ENCODE measurements at places on chromosomes 1 and 21.

GRCh38 chr1:77057994-77058585, 161.1 kb downstream of the PIGK start:
- DNase-seq: no peak

GRCh38 chr21:36929622-36930021, 36.8 kb downstream of the HLCS start:
- no peak for DNase-seq

GRCh38 chr1:230509281-230509977, 83.3 kb upstream of the PGBD5 start:
- no peak for DNase-seq

DNA sequence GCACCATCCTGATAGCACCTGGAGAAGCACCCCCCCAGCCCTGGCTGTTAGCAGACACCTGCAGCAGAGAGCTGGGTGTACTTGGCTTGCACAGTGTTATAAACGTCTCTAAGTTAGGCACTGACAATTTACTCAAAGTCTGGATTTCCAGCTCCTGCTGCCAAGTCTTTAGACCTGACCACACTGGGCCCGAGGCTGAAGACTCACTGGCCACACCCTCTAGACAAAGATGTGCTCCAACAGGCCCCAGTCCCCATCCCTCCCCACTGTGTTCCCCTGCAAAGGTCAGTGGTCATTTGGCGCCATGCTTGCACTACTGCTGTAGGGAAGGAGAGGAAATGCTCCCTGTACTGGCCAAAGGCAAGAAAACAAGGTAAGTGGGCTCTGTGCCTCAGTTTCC, 31.1 kb downstream of the PADI6 start:
- DNase-seq: no peak

- no peak for DNase-seq
Observed at GRCh38 chr1:59180735-59181134, 116.2 kb upstream of the FGGY start.

- DNase-seq: no peak
Observed at GRCh38 chr21:33360281-33360680, 35.5 kb downstream of the IFNAR1 start.

DNA sequence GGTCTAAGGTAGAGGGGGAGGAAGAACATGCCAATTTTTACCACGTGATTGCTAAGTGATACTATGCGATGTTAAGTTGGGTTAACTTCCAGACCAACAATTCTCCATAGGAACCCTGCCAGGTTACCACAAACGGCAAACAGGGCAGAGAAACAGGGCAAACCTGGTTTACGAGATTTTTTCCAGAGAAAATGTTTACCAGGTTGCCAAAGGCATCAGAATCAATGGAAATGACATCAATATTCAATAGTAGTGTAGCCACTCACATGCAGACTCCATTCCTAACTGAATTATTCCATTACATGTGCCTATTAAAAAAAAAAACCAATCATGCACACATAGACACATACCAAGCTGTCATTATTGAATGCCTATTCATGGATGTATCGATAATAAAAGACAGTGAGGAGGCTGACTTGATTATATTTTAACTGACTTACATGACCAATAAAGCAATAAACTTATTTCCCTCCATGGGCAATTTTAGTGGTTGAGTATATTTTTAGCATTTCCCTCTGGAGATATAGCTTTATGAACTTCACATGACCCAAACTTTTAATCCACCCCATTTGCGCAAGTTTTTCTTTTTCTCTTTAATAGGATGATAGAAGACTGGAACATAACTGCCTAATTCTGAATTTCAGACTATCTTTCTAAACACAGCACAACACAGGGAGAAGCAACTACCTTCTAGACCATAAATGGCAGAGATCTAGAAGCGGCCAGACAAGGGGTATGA, 40.5 kb upstream of the KCNE1 start:
- DNase-seq: no peak

DNA sequence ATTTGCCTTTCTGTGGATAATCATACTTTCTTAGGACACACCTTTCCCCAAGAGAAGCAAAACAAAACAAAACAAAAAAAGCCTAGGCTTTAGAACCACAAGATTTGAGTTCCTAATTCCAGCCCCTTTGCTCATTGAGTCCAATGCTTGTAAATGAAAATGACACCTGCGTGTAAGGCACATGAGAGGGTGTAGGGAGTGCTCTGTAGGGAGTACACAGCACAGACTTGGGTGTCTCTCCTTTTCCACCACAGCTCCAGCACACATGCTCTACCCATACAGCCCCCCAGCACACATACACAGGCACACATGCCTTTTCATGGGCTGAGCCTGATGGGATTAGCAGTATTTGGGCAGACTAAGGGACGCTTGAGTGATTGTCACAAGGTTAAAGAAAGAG, 9.2 kb upstream of the NGF start:
- DNase-seq: no peak

DNA sequence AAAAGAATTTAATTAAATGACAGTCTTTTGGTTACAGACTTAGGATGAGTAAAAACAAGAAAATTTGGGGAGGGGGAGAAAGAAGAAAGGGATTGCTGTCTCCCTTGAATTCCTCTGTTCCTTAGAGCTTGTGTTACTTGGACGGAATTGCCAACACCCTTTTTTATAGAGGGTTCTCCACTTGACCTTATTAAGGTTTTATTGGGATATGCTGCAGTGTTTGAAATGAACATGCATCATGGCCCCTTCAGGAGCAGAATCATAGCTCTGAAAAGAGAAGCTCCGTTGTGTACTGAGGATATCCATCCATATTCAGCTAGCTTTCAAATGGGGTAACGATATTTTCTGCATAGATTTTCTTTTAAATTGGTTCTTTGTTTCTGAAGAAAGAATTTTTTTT, 48.2 kb upstream of the DNASE2B start:
- no peak for DNase-seq

- no peak for DNase-seq
Observed at GRCh38 chr1:161164901-161165610, 1.2 kb upstream of the PPOX start.

GRCh38 chr21:32248571-32249461, 30.0 kb downstream of the MIS18A start:
- DNase-seq: no peak

- DNase-seq: no peak
Observed at GRCh38 chr1:243508303-243508713, 252.5 kb downstream of the SDCCAG8 start.

GRCh38 chr1:110619412-110620249, 13.5 kb upstream of the KCNA2 start:
- DNase-seq: no peak

DNA sequence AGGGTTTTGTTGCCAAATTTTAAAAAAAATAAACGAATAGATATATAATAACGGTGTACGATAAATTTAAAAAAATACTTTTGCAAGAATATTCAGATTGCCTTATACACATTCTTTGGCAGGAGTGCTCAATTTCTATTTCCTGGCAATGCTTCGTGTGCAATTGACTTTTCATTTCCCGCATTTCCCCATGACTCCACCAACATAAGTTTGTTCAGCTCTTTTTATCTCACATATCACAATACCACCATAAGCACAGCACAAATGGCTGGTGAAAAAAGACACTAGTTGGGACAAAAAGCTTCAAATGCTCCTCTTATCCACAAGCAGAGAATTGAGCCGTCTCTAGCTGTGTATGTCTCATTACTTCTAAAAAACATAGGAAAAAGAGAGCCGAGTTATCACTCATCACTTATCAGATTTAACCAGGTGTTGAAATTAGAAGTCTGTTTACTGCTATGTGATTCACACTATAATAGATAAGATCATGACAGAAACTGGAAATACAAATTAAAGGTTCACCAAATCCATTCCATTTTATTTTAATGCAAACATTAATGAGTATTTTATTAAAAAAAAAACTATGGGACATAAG, 28.9 kb upstream of the RGS1 start:
- DNase-seq: no peak

DNA sequence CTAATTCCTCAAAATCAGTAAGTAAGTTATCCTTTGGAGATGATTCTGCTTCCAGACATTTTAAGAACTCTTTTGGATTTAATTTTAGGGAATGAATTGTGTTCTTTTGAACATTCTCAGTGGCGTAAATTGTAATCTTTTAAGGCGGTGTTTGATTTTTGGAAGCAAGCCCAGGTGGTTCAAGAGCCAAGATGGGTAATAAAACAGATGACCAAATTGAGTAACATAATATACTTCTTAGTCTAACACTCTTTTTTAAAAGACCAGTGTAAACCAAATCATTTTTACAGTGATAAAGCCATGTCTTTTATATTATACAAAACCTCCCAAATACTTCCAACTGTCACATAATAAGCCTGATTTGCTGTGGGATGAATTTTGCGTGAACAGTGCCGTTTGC, 133.8 kb downstream of the LRRC40 start:
- DNase-seq: no peak
